ENCODE measurements at places on chromosomes 5 and 9. TPM values are rescaled to one million over a fixed set of nuclear protein-coding genes. Genes with fewer than 3 reads are reported as not detected.

The PAEP gene
- total RNA-seq = not detected

The GNA14 gene
- total RNA-seq = 4.3 TPM

The PCDHB12 gene
- total RNA-seq = 15.0 TPM

The LRRC26 gene
- 1.7 TPM for total RNA-seq

The WNT8A gene
- total RNA-seq = not detected

The BNC2 gene
- 24.6 TPM for total RNA-seq

The ITGA2 gene
- total RNA-seq = 26.3 TPM

The TBC1D9B gene
- 62.9 TPM for total RNA-seq

The KIF4B gene
- total RNA-seq = 0.33 TPM

The SHOC1 gene
- not detected for total RNA-seq

The GDA gene
- 0.55 TPM for total RNA-seq

The ZMYND19 gene
- 15.4 TPM for total RNA-seq

The MCC gene
- 127 TPM for total RNA-seq

The CRHBP gene
- 3.2 TPM for total RNA-seq

The FRRS1L gene
- 28.0 TPM for total RNA-seq

The SPATA31A3 gene
- total RNA-seq = not detected

The PCDHA4 gene
- 7.1 TPM for total RNA-seq

The YTHDC2 gene
- 65.1 TPM for total RNA-seq

The MSX2 gene
- total RNA-seq = 0.82 TPM

The FBXL7 gene
- total RNA-seq = 19.1 TPM

The PCDHGA2 gene
- 15.8 TPM for total RNA-seq

The DMGDH gene
- total RNA-seq = 3.5 TPM

The PCDHB9 gene
- total RNA-seq = 5.9 TPM

The STPG3 gene
- not detected for total RNA-seq

The KLF4 gene
- 15.4 TPM for total RNA-seq

The ZNF454 gene
- 21.7 TPM for total RNA-seq

The PRR7 gene
- total RNA-seq = 4.8 TPM

The ATP10B gene
- 2.6 TPM for total RNA-seq

The ORM2 gene
- not detected for total RNA-seq

The RAD23B gene
- total RNA-seq = 93.0 TPM

The CYLC2 gene
- not detected for total RNA-seq

The PNPLA7 gene
- total RNA-seq = 3.0 TPM

The ANKRD34B gene
- total RNA-seq = not detected

The EQTN gene
- 1.2 TPM for total RNA-seq

The SAXO1 gene
- total RNA-seq = 0.05 TPM
